ENCODE measurements at places on chromosomes 4 and X.

DNA sequence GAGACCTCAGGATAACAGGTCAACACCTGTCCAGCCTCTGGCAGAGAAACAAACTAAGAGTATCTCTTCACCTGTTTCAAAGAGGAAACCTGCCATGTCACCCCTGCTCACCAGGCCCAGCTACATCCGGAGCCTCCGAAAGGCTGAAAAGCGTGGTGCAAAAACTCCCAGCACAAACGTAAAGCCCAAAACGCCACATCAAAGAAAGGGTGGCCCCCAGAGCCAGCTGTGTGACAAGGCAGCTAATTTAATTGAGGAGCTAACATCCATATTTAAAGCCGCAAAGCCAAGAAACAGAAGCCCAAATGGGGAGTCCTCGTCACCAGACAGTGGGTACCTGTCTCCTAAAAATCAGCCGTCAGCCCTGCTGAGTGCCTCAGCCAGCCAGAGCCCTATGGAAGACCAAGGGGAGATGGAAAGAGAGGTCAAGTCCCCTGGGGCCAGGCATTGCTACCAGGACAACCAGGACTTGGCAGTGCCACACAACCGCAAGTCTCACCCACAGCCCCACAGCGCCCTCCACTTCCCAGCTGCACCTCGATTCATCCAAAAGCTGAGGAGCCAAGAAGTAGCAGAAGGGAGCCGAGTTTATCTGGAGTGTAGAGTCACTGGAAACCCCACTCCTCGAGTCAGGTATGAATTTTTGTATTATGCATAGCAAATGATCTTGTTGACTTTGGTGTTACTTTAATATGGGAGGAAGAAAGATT, 15.1 kb downstream of the PALLD start:
- no peak for DNase-seq

DNA sequence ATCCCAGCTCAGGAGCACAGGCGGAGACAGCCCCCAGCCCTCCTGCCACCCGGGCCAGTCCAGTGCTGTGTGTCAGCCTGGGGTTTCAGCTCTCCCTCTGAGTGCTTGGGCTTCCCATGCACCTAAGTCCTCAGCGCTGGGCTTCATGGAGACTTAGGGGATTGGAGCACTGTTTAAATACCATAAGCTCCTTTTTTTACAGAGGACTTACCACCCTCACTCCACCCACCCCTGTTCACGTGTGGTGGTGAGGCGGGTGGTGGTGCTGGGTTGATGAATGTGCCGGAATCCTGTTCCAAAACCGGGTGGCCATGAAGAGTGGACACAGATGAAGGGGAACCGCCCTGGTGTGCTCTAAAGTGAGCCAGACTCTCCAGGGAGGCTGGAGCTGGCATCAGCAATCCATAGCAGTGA, 66.9 kb downstream of the PSAPL1 start:
- no peak for DNase-seq

GRCh38 chr4:85784348-85784747, 309.4 kb downstream of the ARHGAP24 start:
- no peak for DNase-seq

DNA sequence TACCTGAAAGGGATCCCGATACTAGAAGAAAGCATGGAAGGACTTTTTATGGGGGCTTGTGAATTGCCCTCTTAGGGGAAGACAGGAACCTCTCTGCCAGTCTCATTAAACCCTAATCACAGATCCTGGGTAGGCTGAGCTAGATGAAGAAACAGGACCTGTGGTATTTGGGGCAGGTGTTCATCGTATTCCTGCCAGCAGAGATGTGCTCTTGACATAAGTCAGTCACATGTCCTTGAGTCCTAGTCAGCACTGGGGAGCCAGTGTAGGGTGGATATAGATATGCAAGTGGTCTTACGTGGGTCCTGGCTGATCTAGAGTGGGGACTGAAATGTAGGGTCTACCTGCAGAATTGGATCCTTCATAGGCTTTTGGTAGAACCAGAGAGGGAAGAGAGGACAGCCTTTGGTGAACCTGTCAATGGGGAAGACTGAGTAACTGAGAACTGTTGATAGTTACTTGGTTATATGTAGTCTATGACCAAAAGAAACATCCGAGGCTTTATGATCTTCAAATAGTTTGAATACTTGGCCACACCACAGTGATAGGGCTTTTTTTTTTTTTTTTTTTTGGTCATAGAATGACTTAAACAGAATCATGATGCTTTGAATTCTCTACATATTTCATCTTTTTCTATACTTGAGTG, 63.5 kb upstream of the WDR1 start:
- no peak for DNase-seq

GRCh38 chr4:2043396-2044118, 15.6 kb upstream of the NAT8L start:
- no peak for DNase-seq

- no peak for DNase-seq
Observed at GRCh38 chr4:181443021-181443420, 800.2 kb upstream of the TENM3 start.

GRCh38 chr4:182227611-182228010, 15.6 kb upstream of the TENM3 start:
- no peak for DNase-seq

DNA sequence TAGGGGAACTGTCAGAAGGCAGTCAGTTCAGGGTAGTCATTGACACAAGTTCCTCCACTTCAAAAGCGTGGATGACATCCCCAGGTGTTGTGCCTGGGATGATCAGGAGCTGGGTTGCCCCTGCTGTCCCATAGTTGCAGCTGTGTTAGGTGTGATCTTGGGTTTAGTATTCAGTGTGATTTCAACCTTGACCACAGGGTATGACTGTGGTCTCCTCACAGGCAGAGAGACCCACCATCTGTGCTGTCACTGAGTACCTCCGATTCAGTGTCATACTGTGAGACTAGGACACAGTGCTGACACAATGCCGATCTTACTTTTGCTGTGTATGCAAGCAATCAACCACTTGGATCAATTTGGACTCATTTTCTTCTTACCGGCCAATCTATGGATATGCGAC, 25.2 kb downstream of the FOXR2 start:
- DNase-seq, result no peak

- no peak for DNase-seq
Observed at GRCh38 chrX:8726031-8726652, 5.8 kb downstream of the ANOS1 start.

- DNase-seq, result no peak
Observed at GRCh38 chr4:7198440-7199128, 6.2 kb downstream of the SORCS2 start.

- DNase-seq, result no peak
Observed at GRCh38 chrX:40132751-40133150, 35.0 kb upstream of the BCOR start.

DNA sequence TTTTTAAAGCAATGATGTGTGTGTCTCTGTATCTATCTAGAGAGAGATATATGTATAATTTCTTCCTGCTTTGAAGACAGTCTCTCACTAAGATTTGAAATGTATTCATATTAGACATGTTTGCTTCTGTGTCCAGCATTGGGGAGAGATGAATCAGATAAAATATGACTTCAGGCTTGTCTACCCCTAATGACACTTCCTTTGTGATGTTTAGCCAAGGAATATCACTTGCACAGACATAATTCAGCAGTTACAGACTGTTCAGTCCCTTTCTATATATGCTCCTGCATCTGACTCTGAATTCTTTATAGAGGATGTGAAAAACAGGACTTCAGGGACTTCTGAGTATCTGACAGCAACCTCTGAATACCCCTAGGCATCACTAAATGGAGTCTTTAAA, 158.4 kb downstream of the DCLK2 start:
- DNase-seq, result no peak

DNA sequence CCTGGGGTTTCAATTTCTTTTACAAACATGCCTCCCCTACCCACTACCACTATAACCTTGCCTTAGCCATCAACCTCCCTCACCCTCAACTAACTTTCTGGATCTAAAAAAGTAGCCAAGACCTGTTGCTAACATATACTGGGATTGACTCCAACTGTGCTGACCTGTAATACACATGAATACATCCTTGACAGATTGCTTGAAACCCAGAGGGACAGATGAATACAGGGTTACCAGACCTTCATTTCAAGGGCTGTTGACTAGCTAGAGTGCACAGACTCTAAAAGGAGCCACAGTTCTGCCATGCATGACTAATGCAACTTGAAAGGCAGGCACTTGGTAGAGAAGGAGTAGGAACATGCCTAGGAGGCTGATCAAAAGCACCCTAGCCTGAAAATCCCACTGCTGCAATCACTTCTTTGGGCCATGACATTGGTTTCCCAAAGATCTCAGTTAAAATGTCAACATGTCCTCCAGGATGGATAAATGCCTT, 121.0 kb downstream of the PCDH19 start:
- DNase-seq, result no peak

DNA sequence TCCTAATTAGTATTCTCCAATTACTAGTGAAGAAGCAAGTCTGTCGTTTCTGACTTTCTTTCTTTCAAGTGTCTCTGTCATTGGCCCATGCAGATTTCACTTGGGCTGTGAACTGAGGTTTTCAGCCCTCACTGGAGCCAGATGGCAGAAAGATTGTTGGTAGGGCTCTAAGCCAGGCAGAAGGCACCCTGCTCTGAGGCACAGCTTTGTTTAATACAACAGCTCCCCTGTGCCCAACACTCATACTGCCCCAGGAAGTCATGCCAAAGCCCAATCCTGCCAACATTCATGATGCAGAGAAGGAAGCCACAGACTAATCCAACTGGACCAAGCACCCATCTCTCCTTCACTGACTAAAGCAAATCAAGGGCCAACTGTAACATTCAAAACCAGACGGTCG, 117.1 kb upstream of the FRG1 start:
- no peak for DNase-seq

DNA sequence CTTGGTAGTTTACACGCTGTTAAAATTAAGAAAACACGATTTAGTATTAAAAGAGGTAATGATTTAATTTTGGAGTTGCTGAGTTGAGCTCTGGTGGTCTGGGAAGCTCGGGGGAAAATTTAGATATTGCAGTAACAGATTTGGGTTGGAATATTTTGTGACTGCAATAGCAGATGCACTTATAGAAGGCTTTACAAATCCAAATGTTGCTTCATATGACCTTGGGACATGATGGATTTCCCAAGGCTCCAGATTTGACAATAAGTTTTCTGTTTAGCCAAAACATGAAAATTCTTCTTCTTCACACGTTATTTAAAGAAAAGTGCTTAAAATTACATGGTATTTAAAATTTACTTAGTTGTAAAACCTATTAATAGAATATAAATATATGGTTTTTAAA, 302.0 kb downstream of the SPRY1 start:
- no peak for DNase-seq

DNA sequence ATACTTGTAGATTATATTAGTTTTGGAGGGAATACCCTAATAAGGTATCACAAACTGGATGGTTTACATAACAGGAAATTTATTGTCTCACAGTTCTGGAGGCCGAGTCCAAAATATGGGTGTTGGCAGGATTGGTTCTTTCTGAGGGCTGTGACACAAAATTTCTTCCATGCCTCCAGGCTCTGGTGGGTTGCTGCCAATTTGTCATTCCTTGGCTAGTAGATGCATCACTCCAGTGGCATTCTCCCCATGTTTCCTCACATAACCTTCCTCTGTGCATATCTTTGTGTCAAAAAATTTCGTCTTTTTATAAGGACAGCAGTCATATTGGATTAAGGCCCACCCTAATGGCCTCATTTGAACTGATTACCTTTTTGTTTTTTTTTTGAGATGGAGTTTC, 49.3 kb downstream of the APELA start:
- DNase-seq, result no peak

DNA sequence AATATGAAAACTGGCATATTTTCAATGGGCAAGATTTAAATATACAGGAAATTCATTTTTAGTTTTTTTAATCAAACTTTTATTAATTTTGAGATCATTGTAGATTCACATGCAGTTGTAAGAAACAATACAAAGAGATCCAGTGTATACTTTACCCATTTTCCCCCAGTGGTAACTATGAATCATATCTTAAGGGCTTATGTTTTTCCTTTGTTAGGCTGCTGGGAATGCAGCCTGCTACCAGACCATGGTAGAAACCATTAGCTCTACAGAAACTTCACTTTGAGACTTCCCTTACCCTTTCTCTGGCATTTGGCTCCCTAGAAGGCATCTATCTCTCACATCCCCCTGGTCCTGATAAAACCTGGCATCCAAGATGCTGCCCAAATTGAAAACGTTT, 147.6 kb upstream of the EOLA2 start:
- no peak for DNase-seq

DNA sequence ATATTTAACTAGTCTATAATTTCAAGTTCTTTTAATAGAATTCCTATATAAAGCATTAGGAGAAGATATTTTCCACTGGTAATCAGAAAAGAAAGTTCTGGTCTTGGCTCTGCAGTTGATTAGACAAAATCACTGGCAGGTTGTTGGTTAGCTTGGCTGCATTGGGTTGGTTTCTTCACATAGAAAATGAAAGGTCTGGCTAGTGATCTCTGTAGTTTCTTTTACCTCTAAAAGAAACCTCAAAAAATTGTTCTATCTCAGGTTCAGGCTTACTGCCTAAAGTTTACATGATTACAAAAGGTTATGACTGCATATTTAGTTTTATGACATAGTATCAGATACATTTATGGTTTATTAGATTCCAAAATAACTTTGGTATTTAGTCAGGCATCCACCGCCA, 95.8 kb upstream of the NAP1L5 start:
- DNase-seq, result no peak

- no peak for DNase-seq
Observed at GRCh38 chrX:140524556-140524955, 19.7 kb upstream of the SOX3 start.

DNA sequence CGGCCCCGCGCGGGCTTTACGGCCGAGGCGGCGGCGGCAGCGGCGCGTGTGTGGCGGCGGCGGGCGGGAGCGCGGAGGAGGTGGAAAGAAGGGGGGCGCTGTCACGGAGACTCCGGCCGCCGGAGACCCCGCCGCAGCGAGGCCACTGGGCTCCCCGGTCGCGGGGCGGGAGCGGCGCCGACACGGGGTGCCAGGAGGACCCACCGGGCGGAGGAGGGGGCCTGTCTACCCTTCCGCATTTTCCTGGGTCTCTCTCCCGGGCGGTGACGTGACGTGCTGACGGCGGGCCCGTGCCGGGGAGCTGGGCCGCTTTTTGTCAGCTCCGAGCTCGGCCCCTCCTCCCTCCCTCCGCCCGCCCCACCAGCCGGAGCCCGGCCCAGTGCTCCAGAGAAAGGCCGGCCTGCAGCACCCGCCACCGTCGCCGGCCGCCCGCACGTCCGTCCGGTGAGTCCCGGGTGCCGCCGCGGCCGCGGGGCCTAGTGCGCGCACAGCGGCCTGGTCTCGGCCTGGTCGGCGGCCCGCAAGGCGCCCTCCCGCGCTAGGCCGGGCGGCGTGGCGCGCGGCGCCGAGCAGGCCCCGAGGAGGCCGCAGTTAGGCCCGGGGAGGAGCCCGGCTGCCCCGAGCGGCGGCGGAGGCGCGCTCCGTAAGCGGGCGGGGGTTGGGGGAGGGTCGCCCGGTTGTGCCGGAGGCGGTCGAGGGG, at the start of gene ZFX:
TSS of gene ZFX (plus strand) at position 379 of the 700 bp plus-strand sequence. CDS start 23,014 bp downstream, outside the sequence.
- DNase-seq, result peak; percentile 65

- no peak for DNase-seq
Observed at GRCh38 chr4:16122784-16123183, 39.0 kb upstream of the PROM1 start.
